ENCODE measurements at places on chromosomes 1 and 21. TPM values are rescaled to one million over a fixed set of nuclear protein-coding genes. Genes with fewer than 3 reads are reported as not detected.

Gene PIGR
- total RNA-seq, result not detected

Gene TP73
- total RNA-seq, result 2.6 TPM

DNA sequence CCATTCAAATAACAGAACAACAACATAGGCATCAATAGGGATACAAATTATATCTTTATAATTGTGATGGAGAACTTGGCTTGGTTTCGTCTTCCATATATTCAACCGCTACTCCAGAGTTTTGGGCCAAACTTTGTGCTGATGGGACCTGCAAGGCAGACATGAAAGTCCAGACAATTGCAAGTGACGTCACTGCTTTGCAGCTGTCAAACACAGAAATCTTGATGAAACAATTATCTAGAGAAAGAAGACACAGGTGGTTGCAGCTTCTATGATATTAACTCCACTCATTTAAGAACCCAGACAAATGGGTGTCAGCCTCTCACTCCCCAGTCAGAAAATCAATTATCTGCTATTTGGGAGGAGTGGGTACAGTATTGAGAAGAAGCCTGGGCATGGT lies 390.6 kb downstream of the NUF2 start:
- no peak for DNase-seq

DNA sequence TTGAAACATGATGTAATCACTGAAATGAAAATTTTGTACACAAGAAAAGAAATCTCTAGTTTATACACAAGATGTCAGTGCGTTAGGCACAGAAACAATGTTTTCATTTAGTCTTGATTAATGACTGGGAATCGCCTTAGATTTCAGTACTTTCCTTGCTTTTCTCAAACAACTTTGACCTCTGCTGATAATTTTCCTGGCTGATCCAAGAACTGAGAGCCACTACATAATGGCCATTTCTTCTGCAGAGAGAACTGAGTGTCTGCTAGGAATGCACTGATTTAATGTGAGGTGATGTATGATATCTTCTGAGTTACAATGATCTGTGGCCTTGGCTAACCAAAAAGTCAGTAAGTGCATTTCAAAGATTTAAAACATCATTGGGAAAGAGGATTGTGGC lies 308.1 kb downstream of the CTH start:
- no peak for DNase-seq

DNA sequence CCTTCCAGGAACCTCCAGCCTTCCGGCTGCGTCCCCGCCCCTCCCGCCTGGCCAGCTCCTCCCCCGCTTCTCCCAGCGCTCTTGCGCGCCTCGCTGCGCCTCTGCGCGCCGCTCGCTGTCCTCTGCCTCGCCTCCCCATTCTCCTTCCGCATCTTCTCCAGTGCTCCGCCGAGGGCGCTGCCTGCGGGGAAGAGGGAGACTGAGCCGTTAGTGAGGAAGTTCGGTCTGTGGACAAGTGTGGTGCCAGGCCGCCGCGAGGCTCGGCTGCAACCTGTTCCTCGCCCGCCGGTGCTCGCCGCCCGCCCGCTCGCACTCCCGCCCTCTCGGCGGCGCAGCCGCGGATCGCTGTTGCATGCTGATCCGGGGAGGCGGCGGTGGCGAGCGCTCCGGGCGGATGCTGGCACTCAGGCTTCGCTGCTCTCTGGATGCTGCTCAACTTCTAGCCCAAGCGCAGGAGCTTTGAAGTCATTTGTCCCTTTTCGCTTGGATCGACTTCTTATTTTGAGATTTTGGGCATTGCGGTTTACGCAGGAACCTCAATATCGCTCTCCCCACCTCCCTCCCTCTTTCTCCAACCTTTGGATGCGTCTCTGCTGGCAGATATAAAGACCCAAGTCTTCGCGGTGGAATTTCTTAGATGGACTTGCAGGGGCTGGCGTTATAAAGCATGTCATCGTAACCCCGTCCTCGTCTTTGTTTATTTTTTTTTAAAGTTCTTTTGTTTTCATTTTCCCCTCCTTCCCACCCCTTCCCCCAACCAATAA lies 614 bp upstream of the CACNA1E start:
- no peak for DNase-seq

DNA sequence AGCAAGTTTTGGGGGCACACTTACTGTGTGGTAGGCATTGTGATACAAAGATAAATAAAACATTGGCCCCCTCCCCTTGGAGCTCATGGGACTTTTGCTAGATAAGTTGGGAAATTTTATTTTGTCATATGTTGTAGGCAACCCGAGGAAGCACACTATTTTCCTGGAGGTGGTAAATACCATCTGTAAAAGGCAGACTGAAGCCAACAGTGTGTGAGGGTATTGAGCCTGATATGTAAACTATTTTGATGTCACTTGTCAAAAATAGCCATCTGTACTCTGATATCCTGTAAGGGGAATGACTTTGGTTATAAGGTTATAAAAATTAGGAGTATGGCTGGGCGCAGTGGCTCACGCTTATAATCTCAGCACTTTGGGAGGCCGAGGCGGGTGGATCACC lies 30.6 kb downstream of the VANGL2 start:
- no peak for DNase-seq

GRCh38 chr1:213082420-213083111 lies 31.5 kb downstream of the RPS6KC1 start:
- no peak for DNase-seq

DNA sequence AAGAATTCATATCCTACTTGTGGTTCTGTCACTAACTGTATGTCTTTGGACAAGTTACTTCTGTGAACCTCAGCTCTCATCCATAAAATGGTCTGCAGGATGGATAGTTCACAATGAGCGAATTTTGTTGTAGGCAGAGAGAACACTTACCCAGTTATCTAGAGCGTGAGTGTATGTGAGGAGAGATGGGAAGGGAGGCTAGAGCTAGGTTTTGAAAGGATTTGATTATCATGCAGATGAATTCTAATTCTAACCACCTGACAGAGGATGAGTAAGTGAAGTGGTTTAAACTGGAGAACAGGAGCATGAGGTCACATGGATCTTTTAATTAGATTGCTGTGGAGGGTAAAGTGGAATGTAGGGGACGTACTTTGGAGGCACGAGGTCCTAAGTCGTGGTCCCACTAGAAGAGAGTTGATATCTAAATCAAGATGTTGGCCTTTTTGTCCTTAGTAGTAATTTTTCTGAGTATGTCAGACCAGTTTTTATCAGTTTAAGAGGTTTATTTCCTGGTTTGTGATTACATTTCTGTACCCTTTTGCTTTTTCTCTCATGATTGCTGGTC lies 5.0 kb downstream of the SUCO start:
- DNase-seq, result no peak

- DNase-seq, result no peak
Observed at GRCh38 chr1:208841436-208841835, 597.3 kb upstream of the PLXNA2 start.

DNA sequence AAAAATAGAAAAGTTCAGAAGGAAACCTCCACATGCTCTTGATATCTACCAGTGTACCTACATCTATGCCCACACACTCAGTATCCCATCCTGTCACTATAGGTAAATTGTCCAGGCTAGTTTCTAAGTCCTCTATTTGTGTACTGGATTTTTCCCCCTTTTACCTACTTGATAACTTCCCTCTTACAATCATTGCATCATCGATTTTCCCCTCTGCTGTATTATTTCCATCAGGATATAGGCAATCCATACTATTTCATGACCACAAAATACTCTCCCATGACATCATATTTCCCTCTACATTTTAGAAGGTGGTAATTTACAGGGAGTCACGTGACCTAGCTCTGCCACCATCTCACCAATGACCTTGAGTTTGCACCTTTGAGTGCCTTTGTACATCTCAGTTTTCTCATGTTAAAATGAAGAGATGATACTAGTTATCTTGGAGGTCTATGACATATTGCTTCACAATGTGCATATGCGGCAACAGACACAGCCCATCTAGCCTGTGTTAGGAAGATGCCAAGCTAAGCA lies 88.2 kb downstream of the GDAP2 start:
- no peak for DNase-seq

GRCh38 chr1:161473348-161473747 lies 31.9 kb upstream of the FCGR2A start:
- DNase-seq, result peak; percentile 52

Gene CLDN17
- total RNA-seq, result not detected

GRCh38 chr1:110070671-110071242 lies at the start of gene ALX3:
ALX3 (minus strand) TSS chr1:110070672; CDS start chr1:110070612, 60 bp downstream.
- DNase-seq, result no peak

Gene SYTL1
- 26.8 TPM for total RNA-seq

Gene LPAR3
- total RNA-seq, result 13.0 TPM

Gene KCNA3
- total RNA-seq, result not detected

DNA sequence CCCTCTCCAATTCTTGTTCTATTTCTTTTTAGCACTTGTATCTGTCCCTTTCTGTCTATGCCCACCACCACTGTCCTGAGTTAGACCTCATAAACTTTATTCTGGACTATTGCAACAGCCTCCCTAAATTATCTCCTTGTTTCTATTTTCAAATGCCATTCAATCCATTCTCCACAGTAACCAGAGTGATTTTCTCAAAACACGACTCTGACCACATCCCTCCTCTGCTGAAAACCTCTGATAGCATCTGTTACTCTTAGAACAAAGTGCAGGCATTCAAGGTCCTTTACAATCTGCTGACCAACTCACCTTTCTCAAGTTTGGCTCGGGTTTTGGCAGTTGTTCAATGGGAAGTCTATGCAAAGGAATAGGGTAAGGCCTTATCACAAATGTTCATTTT lies 22.8 kb upstream of the GPX7 start:
- DNase-seq, result no peak

- DNase-seq, result peak; percentile 67
Observed at GRCh38 chr1:92804721-92805201, 19.9 kb upstream of the EVI5 start.

GRCh38 chr1:29591601-29592260 lies 355.4 kb downstream of the PTPRU start:
- no peak for DNase-seq

GRCh38 chr1:63674238-63674864 lies 81.1 kb downstream of the PGM1 start:
- DNase-seq, result peak; percentile 96

GRCh38 chr1:31793086-31793485 lies 22.7 kb downstream of the SPOCD1 start:
- no peak for DNase-seq

GRCh38 chr1:225763716-225764548 lies 13.7 kb upstream of the SRP9 start:
- no peak for DNase-seq

Gene RAB13
- 41.2 TPM for total RNA-seq

Gene LCE2A
- not detected for total RNA-seq

- DNase-seq, result no peak
Observed at GRCh38 chr1:107946794-107947193, 18.2 kb downstream of the VAV3 start.

DNA sequence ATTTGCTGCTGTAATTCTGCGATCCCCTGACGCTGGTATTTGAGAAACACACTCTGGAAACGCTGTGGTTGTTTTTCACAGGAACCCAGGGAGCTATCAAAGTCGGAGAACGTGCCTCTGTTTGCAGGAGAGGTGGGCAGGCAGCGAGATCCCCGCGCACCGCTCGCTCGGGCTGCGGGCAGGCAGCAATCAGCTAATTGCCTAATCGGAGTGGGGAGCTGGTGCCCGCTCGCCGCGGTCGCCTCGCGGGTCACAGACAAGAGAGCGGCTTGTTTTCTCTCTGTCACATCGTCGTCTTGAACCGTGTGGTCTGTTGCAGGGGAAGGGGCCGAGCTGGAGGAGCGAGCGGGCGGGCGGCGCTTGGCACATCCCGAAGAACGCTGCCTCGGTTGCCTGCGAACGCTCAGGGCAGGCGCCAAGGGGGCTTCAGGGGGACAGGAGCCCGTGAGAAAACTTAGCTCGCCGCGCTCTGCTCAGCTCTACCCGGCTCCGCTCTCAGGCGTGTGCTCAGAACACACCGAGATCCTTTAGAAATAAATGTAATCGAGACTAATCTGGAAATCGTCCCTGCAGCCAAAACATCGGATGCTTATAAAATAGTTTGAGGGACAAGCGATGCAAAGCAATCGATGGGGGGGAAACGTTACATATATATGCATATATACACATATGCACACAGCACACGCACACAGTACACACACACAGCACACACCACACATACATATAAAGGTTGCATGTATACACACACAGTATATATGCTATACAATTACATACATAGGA lies 93.6 kb upstream of the SMYD2 start:
- DNase-seq, result no peak

Gene SPAG17
- total RNA-seq, result not detected

DNA sequence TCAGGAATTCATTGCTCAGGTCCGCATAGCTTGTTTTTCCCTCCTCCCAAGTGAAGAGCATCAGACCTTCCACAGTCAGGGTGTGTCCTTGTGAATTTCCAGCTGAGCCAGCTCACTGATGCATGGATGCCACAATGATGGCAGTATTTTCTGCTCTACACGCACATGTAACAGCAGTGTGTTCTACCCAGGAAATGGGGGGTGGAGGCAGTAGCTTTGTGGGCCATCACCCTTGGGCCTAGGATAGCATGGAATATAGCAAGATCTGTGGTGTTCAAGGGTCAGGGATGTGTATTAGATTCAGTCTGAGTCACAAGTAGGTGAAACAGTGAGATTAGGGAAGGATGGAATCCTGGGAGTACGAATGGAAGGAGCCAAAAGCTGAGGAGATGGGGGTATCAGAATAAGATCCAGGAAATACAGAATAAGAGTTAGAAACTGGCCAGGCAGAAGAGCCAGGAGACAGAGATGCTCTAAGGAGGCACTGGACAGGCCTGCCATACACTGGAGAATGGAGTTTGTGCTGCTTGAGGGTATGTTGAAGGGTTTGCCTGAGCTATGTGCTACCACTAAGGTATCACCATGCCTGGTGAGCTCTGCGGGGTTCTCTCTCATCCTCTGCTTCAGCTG lies 90.6 kb upstream of the CNIH3 start:
- DNase-seq, result peak; percentile 44

Gene KRTAP10-4
- not detected for total RNA-seq

GRCh38 chr1:218525451-218526197 lies 180.5 kb downstream of the TGFB2 start:
- DNase-seq, result no peak

GRCh38 chr1:114154963-114155322 lies 1.3 kb upstream of the SYT6 start:
- DNase-seq, result no peak

GRCh38 chr1:110878591-110878990 lies 5.6 kb downstream of the CD53 start:
- no peak for DNase-seq

- DNase-seq, result no peak
Observed at GRCh38 chr1:101996825-101997465, at the start of gene OLFM3. OLFM3 (minus strand) TSS chr1:101996926.

DNA sequence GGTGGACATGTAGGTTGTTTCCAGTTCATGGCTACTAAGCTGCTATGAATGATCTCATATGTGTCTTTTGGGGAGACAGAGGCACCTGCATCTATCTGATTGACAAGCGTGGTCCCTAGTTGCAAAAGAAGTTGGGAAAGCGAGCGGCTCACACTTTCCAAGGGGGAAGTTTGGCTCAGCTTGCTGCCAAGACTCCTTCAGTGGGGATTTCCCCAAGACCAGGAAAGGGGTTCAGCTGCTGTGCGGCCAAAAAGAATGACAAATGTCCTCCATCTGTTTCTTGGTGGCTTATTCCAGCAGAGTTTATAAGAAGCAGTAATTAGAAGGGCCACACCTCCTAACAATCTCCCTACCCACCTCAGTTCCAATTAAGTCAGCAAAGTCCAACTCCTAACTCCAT lies 128.5 kb upstream of the GALNT2 start:
- DNase-seq, result no peak

Gene CFHR3
- not detected for total RNA-seq

Measured in PC-3 (cell line).